NT2/D1 (cell line): ENCODE measurements at places on chromosomes 5 and 9.

DNA sequence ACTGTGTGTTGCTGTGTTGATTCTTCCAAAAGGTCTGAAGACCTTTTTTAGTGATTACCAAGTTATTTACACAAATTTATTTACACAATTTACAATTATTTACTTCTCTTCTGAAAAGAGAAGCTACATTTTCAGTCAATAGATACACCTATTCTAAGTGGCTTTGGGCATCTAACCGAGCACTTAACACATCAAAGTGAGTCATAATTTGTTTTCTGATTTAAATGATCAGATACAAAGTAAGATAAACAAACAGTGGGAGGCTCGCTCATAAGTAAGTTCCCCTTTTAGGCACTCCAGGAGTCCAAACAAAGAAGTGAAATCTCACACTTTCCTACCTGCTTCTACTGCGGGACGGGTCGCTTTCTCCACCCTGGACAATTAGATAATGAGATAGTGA is 90.2 kb downstream of the APBA1 start:
- DNase-seq, result no peak

- no peak for DNase-seq
Measured at GRCh38 chr5:1292139-1292538, 2.7 kb downstream of the TERT start.

DNA sequence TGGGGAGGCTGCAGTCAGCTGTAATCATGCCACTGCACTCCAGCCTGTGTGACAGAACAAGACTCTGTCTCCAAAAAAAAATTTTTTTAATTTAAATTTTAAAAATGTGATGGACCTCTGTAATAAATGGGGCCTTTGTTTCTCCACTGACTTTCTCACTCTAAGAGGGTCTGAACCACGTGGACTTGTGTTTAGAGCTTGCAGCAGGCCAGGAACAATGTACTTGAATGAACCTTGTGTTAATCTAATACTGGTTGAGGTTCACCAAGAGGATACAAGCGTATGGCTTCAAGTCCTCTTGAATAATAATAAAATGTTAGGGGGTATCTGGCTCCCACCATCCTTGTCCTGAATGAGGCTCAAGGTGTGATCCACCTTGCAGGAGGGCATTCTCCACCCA is 14.4 kb upstream of the SLC2A8 start:
- DNase-seq, result no peak

- DNase-seq, result no peak
Measured at GRCh38 chr5:53783624-53784228, 223.3 kb downstream of the NDUFS4 start.

DNA sequence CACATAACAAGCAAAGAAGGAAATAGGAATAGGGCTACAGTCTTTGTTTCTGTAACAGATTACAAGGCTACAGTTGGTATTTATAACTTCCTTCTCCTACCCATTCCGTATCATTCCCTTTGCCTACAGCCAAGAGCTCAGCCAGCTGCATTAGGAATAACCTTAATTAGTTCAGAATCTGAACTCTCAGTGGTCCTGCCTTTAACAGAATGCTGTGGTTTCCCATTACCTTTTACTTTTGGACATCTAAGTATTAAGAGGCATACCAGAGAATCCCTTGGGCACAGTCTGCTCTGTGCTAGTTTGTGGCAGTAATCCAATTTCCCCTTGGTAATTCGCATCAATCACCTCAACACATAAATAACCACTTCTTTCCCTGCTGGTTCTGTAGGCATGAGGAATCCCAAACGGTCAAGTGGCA is 44.2 kb downstream of the PKD2L2 start:
- no peak for DNase-seq
